ENCODE measurements at places on chromosomes 13 and 19.

GRCh38 chr19:10052602-10053360 is 33.3 kb upstream of the SHFL start:
- DNase-seq = no peak

DNA sequence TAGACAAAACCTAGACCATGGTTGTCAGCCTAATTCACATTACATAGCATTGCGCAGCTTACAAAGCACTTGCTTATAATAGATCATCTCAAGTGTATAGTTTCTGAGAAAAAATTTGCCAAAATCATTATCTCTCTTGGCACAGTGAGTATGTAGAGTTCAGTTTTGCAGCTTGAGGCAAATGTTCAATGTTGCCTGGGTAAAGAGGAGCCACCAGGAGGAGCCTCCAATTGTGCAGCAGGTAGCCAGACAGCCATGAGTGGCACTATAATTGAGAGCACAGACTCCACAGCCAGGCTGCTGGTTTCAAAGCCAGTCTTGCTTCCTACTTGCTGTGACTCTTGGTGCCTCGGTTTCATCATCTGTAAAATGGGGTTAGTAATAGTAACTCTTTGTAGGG is 24.0 kb upstream of the OLFM4 start:
- no peak for DNase-seq

GRCh38 chr13:99959540-99960230 is 11.9 kb downstream of the ZIC5 start:
- no peak for DNase-seq

GRCh38 chr13:20828539-20829364 is 55.0 kb upstream of the EEF1AKMT1 start:
- DNase-seq = no peak

DNA sequence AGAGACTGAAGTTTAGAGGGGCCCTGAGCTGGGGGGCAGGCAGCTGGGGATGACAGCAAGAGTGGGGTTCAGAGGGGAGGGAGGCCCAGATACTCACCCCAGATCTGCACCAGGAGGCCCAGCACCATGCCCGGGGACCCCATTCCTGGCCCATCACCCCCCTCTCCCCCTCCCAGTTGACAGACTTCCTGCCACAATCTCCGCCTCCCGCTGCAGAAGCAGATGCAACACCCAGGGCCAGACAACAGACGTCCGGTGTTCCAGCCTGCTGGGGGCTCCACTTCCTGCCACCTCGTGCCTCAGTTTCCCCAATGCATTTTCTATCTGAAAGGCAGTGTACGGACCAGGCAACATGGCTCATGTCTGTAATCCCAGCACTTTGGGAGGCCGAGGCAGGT is at the start of gene TMIGD2:
TSS of gene TMIGD2 (minus strand) at position 147 of the 398 bp plus-strand sequence. CDS start at position 143, 4 bp downstream.
- no peak for DNase-seq

- DNase-seq = no peak
Observed at GRCh38 chr13:28564030-28564429, 69.1 kb upstream of the FLT1 start.
